ENCODE measurements at places on chromosomes 2 and 18.

GRCh38 chr18:39962546-39962945, 1992.5 kb upstream of the PIK3C3 start:
- DNase-seq = no peak

DNA sequence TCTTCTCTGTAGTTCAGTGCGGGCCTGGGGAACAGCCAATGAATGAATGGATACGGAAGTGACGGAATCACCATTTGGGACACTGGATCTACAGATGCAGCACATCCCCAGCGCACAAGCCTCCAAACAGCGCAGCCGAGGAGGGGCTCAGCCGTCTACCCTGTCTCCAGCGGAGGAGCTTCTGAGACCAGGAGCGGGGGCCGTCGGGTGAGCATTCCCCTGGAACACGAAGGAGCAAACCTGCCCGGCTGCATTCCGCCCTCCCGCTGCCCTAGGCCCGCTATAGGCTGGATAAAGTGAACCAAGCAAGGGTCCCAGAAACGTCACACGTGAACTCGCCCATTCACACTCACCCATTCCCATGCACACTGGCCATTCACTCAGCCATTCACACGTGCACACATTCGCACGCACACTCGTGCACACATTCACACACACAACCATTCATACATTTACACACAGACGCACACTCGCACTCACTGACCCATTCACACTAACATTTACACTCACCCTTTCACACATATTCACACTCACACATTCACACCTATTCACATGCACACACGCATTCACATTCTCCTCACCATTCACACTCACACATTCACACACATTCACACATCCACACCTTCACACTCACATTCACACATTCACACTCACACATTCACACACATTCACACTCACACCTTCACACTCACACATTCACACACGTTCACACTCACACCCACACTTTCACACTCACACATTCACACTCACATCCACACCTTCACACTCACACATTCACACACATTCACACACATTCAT, 63.4 kb downstream of the BIN1 start:
- DNase-seq = no peak

- no peak for DNase-seq
Measured at GRCh38 chr2:11574176-11575046, 40.6 kb downstream of the GREB1 start.

- DNase-seq = no peak
Measured at GRCh38 chr18:949724-950631, 45.3 kb downstream of the ADCYAP1 start.

DNA sequence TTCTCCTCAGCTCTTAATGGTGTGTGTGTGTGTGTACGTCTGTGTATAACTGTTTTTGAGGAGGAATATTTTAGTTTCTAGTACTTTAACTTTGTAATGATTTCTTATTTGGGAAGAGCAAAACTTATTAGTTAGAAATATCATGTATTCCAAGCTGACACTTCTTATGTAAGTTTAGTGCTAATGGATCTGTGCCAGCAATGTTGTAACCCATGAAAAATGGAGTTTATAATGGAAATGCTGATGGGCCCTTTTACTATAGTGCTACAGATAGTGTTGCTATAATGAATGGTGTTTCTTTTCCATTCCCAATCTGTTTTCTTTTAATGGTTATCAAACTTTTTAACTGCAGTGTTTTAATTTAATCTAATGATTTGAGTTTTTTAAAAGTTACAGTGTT, 49.8 kb upstream of the OTX1 start:
- no peak for DNase-seq

- DNase-seq = no peak
Measured at GRCh38 chr2:8656160-8656641, 25.7 kb upstream of the ID2 start.

GRCh38 chr2:199409759-199410529, 47.8 kb downstream of the SATB2 start:
- no peak for DNase-seq

DNA sequence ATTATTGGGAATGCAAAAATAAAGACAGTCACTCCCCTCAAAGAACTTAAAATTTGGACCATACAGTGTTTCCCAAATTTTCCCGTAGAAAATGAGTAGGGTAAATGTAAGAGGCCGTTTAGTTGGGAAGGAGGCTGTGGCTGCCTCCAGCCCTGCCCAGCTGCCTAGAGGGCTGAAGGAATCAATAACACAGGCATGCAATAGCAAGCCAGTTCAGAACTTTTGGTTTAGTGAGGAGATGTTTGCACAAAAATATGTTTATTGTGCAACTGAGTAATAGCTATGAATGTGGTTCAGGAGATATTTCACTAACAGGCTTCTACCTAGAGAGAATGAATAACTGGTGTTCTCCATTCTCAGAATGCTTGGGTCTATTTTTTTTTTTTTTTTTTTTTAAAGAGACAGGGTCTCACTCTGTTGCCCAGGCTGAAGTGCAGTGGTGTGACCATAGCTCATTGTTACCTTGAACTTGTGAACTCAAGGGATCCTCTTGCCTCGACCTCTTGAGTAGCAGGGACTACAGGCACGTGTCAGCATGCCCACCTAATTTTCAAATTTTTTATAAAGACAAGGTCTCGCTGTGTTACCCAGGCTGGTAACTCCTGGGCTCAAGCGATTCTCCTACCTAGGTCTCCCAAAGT, 23.6 kb downstream of the UGP2 start:
- no peak for DNase-seq

GRCh38 chr2:221276601-221277000, 295.5 kb downstream of the EPHA4 start:
- DNase-seq = no peak

GRCh38 chr2:14388724-14389123, 243.8 kb upstream of the LRATD1 start:
- no peak for DNase-seq

DNA sequence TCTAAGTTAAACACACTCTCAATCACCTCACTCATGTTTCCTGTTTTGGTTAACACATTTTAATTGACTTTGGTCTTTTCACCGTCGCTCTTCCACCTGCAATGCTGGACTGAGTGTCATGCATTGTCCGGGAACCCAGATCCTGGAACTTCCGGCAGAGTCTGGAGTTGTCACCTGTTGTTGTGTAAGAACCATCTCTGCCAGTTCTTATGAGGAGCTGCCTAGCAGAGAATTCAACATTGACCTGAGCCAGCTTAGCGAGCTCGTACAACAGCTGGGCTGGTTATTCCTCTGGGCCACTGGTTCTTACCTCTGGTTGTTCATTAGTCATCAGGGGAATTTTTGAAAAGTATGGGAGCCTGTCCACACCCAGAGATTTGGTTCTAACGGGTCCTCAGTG, 75.7 kb downstream of the BCL2L11 start:
- no peak for DNase-seq

- DNase-seq = no peak
Measured at GRCh38 chr2:205161156-205161839, 521.0 kb upstream of the NRP2 start.

DNA sequence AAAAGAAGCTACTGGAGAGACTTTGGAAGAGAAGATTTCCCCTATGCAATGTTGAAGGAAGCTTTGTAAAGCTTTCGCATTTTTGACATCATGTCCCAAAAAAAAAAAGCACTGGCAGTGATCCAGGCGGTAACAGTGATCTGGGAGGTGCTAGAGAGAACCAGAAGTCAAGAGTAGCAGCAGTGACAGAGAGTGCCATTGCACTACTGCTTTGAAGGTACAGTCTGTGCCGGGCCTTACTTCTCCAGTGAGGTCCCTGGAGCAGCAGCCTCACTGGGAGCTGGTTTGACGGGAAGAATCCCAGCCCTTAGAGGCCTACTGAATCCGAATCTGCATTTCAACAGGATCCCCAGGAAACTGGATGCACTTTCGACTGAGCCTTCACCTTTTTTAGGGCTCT, 50.9 kb upstream of the ATL2 start:
- no peak for DNase-seq

- DNase-seq = no peak
Measured at GRCh38 chr18:79695269-79695668, 15.7 kb downstream of the CTDP1 start.

DNA sequence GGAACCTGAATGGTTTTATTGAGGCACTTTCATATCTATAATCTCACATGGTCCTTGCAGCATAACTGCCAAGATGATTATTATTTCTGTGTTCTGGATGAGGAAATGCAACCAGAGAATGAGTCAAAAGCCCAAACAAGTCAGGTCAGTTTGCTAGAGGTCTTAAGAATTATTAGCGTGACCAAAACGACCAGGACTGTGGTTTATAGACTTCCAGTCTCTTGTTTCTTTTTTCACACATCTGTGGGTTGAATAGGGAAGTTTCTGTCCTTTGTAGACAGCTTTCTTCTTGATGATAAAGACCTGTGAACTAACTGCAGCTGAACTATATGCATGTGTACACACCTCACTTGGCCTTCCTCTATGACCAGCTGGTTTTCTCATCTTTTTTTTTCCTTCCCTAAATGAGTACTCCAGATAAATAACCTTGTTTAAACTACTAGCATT, 13.9 kb downstream of the ADAM23 start:
- DNase-seq = no peak

DNA sequence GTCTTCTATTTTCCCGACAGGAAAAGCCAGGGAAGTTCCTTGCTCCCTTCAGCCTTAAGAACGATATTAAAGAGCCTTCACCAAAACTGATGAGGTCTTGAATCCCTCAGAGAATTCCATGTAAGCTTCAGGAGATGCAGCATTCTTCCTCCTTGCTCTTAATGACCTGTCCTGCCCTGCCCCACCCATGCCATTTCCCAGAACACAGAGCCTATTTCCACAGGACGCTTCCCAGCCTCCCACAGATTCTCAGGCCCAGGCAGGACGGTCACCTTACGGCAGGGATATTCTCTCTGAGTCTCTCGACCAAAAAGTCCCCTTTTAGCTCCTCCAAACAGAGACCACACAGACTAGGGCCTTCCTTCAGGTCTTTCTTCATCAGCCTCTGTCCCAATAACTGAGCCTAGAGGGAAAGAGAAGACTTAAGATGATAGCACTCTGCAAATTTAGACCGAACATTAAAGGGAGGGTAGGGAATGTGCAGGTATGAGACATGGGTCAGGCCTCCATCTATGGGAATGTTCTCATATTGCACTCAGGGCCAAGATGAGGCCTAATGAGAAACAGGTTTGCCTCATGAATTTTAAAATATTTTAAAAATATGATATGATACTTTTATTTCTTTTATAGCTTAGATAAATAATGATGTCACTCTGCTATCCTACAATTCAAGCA, 62.1 kb downstream of the COBLL1 start:
- DNase-seq = no peak

GRCh38 chr2:172672114-172672513, 63.5 kb upstream of the RAPGEF4 start:
- DNase-seq = no peak

GRCh38 chr2:47867205-47867604, 39.1 kb downstream of the FBXO11 start:
- no peak for DNase-seq

GRCh38 chr18:25853691-25854433, 236.6 kb downstream of the SS18 start:
- DNase-seq = no peak

DNA sequence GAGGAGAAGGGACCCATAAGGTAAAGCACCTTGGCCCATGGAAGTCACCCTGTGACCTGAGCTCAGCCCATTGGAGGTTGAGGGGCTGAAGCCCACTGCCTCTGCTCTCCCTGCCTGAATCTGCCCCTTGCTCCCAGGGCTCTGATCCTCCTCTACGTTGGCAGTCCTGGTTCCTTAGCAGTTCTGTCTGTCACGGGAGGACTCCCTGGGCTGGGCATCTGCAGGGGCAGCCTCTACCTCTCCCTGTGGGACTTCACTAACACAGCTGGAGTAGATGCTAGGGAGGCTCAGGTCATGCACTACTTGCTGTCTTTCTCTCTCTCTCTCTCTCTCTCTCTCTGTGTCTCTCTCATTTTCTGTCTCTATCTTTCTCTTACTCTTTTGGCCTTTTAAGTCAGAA, 8.7 kb downstream of the GYPC start:
- DNase-seq = no peak

DNA sequence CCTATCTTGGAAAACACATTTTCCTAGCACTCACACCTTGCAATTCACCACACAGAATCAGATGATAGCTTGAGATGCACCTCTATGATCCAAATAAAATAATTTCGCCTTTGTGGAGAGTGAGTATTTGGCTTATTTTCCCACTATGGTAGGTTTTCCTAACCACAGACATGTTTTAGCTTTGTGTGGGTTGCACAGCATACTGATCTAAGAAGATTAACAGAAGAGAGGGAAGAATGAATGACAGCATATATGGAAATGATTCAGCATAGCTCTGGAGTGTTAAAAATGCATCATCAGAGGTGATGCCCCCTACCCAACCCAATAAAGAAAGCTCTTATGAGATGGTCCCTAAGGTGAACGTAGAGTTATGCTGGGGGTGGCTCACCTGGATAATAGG, 72.5 kb downstream of the GCA start:
- no peak for DNase-seq

- DNase-seq = no peak
Measured at GRCh38 chr18:32661486-32662299, 111.1 kb downstream of the KLHL14 start.

GRCh38 chr2:195813421-195813820, 156.4 kb downstream of the SLC39A10 start:
- no peak for DNase-seq

DNA sequence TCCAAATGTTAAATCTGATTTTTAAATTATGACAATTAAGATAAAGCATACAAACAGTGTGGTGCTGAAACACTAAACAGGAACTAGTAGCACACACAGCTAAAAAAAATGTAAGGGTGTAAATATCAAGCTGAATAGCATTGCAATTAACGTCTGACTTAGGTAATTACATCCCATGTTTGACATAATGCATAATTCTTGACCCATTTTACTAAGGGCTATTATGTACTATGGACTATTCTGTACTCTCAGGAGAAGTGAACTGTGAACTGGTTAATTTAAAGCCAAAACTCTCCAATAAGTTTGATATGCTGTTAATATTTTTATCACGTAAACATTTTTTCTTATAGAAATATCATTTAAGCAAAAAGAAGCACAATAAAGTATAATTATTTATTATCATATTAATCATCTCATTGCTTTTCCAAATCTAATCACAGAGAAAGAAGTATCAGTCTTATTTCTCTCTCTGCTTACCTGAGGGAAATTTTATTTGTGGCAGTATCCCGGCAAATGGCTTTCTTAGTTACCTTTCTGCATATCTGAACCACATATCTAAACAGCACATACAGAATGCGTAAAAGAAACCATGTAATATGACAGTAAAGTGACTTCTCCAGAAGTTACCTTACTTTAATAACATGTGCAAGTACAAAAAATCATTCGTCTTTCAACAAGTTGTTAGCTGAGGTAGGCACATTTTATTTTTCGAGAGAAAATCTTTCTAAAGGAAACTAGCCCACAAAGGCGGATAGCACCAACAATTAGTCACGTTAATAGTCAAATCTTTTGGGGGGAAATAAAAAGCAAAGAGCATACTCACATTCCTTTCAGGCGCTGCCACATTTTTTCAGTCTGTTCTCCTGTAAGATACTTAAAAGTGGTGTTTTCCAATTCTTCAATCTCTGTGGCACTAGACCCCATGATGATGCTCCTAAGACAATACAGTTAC, 94.9 kb upstream of the PDE1A start:
- no peak for DNase-seq

DNA sequence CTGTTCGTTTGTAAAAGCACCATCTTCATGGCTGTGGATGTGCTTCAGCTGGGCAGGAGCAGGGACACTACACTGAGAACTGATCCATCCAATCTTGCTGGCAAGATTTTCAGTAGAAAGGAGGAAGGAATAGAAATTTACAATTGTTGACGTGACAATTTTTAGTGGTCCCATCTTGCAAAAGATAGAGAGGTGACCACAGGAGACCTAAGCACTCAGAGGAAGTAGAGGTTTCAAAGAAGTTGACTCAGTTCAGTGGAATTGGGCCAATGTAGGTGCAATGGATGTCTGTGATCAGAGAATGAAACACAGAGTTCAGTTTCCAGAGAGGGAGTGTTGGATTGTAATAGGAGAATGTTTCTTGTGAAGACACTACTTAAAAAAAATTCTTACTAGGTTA, 1.4 kb downstream of the UGT1A5 start:
- DNase-seq = no peak

Measured in activated CD8-positive, alpha-beta memory T cell treated with anti-CD3 and anti-CD28 coated beads, Interleukin-2, amount 50 U/mL, for 4 hours (primary cell).